IMR-90 (cell line): ENCODE measurements at places on chromosomes 13 and 19.
A peak's percentile ranks its signal among the peaks of the same experiment; 100 is the strongest.

- no peak for DNase-seq
Measured at GRCh38 chr19:5964816-5965565, 12.9 kb downstream of the RANBP3 start.

- DNase-seq = peak; percentile 20
Measured at GRCh38 chr13:23087880-23088279, 92.9 kb upstream of the SGCG start.

DNA sequence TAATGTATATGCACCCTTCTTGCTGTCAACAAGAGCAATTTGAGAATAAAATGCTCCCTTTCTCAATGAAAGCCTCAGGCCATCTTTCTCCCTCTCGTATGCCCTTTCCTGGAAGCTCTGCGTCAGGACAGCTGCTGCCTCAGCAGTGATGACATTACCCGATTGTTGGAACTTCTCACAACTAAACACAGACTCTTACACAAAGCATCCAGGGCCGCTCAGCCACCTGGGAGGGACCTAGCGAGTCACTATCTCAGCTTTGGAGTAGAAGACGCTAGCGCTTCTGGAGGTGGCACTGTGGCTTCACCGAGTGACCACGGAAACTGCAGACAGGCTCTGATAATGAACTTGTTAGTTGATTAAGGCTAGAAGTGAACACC lies 153.2 kb upstream of the SOX1 start:
- no peak for DNase-seq

DNA sequence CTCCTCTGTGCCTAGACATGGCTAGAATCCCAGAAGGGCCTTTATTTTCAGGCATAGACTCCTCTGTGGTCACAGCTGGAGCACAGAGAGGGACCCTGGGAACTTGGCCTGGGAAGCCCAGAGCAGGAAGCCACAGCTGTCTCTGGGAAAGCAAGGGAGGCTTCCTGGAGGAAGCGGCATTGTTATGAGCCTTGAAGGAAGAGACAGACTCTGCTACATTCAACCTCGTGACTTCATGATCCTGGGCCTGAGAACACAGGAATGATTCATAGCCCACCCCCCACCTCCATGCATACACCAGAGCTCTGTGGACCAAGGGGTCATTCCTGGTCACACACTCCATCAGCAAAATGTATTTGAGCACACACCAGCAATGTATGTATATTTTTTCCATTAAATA lies 8.6 kb downstream of the RDH8 start:
- peak; percentile 26 for DNase-seq

DNA sequence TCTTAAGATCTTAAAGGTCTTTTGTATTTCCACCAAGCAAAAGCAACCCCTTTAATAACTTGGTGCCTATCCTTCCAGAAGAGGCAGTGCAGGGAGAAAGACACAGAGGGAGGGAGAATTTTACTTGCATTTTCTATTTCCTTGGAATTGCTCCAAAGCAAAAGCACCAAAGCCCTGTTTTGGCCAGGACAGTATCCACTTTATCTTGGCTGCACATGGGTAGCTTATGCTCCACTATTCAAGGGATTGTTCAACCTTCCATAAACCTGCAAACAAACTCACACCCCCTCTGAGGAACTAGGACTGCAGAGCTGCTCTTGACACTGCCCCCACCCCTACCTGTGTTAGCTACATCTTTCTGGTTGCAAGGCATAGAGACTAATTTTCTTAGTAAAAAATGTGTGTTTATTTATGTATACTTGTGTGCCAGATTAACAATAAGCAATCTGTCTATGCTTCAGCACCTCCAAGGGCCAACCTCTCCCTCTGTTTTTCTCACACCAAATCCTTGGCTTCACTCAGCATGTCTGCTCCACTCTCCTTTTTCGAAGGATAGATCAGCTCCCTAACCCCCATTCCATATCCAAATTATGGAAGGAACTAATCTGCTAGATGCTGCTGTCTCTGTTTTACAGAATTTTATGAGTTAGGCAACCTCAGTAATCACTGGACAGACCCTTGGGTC lies 68.1 kb upstream of the KLF12 start:
- DNase-seq = no peak

DNA sequence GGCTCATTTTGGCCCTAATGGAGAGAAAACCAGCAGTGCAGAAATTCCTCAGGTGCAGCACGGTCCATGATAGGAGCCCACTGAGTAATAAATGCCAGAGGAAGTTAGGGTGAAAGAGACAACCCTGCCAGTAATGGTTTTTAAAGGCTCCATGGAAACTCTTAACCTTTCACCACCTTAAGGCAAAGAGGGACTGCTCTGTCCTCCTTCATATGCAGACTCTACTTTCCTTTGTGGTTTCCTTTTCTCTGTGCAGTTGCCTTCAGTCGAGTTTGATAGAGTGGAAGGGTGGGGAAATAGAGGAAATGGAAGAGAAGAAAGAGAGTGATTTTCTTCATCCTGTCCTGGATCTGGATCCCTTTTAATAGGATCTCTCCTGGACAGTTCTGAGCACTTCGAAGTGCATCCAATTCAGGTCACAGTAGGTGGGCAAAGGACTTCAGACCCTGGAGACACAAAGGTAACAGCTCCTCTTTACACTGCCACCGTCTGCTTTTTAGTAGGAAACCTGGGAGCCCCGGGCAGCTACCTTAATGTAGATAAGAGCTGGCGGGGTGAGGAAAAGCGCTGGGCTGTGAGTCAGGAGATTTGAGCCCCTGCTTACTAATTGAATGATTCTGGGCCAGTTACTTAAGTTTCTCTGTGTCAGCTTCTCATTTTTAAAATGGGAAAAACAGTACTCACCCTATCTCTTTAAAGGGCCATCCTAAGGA lies 294.8 kb downstream of the KCNRG start:
- DNase-seq = no peak
